Activated CD4-positive, alpha-beta T cell treated with anti-CD3 and anti-CD28 coated beads for 24 hours (primary cell): ENCODE measurements at places on chromosomes 5 and 9.

DNA sequence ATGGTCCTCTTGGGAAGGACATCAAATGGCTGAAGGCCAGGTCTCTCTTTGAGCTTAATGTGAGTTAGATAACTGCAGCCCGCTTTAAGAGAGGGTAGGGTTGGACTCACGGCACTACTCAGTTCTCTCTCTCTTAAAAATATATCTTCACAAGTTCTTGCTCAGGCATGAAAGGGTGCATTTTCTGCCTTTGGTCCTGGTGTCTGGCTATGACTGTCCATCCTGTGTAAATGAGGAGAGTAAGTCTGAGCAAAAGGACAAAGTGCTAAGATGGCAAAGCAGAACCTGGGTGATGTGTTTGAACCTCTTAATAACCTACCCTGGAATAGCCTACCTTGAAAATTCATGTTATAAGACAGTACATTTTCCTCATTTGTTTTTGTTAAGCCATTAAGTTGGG, 293.4 kb downstream of the PDE4D start:
- no peak for DNase-seq

DNA sequence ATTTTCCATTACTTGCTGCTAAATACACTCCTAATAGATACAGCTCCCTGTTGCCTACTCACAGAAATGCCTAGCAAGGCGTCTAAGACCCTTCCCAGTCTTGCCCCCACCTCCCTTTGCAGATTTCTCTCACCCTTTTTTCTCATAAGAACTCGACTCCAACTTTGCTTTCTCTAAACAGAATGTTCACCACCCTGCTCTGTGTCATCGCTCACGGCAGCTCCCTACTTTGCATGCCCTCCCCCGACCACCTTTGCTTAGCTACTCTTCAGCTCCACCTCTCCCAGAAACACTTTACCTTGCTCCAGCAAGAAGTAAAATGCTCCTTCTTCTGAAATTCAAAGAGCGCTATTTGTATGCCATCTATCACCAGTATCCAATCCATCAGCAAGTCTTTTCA, 15.2 kb upstream of the PPP1R2B start:
- no peak for DNase-seq

GRCh38 chr9:93143830-93144530, 9.9 kb upstream of the NINJ1 start:
- DNase-seq: no peak

GRCh38 chr9:129887334-129888292, 52.4 kb downstream of the USP20 start:
- no peak for DNase-seq

GRCh38 chr5:15650266-15650665, 150.3 kb downstream of the FBXL7 start:
- DNase-seq: no peak

DNA sequence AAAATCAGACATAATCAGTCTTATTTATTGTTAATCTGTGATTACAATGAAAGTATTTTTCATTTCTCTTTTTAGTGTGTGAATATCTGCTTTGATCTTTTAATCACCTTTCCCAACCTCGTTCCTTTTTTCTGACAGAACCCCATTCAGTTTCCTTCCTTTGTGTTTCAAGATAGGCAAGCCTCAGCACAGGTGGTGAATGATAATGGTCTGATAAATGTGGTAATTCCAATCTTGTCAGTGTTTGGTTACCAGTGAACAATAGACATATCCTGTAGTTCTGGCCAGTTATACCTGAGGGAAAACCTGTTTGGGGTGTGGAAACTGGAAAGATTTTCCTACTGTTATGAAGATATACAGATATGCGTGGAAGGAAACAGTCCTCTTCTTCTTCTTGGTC, 13.5 kb downstream of the STX17 start:
- DNase-seq: no peak

DNA sequence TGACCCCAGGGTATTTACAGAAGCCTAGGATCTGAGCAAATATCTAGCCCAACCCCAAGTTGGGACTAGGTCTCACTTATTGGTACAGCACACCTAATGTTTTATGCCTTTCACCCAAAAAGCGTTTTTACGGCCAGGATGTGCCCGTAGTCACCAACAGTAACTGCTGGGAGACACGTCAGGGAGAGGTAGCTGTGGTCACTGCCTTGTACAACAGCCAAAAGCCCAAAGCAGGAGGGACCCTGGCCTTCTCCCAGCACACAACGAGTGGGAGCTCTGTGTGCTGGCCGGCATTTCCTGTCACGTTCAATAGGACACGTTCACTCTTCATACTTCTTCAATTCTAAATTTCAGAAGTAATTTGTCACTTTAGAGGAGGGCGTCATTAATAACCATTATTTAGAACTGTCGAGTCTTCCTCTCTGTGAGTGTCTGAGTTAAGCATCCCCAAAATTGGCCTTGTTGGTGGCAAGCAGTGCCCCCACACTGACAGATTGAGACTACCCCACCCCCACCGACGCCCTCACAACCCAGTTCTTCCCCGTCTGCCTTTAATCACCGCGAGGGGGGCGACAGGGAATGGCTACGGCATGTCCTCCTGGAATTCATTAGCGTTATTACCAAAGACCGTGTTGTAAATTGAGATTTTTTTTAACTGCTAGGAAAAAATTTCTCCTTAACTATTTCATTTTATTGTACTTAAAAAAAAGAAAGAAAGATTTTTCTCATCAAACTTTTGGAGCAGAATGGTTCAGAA, 80.7 kb downstream of the MVB12B start:
- DNase-seq: no peak
